ENCODE measurements at places on chromosomes 13 and 19.

GRCh38 chr19:11410682-11411081, 8.4 kb downstream of the RGL3 start:
- DNase-seq, result no peak

DNA sequence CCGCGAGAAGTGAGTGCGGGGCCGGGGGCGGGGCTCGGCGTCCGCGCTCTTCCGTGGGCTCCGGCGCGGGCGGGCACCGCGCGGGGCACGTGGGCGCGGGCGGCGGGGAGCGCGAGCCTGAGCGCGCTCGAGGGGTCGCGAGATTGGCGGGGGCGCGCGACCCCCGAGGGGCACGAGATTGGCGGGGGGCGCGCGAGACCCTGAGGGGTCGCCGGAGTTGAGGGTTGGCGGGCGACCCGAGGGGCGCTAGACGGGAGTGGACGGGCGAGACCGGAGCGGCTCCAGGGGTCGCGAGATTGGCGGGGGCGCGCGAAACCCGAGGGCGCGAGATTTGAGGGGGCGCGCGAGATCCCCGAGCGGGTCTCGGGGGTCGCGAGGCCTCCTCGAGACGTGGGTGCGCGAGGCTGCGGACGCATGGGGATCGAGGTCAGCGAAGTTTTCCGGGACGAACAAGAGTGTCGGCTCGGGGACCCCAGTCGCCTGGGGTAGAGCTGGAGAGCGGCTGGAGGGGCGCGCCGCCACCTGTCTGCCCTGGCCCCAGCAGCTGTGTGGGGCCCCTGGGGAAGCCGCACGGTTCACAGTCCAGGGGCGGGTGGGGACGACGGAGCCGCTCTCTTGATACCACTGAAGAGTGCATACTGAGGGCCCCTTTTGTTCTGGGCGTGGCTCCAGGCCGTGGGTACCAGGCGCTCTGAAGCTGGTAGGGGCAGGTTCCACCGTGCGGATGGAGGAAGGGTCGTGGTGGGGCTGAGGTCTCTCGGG, 682 bp downstream of the SSBP4 start:
- DNase-seq, result peak; percentile 43

DNA sequence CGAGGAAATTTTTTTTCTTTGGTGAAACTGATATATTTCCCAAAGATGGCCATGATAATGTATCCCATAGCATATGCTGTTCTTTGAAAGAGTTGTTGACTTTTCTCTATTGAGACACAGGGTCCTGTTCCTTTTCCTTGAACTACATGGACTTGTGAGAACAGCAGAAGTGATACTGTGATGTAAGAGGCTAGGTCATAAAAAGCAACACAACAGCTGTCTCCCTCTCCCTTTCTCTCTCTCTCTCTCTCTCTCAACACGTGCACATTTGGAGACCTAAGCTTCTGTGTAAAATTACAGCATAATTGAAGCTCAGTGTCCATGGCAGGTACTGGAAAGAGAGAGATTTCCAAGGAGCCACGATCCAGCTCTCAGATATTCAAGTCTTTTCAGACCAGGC, 1712.4 kb downstream of the EFNB2 start:
- no peak for DNase-seq

DNA sequence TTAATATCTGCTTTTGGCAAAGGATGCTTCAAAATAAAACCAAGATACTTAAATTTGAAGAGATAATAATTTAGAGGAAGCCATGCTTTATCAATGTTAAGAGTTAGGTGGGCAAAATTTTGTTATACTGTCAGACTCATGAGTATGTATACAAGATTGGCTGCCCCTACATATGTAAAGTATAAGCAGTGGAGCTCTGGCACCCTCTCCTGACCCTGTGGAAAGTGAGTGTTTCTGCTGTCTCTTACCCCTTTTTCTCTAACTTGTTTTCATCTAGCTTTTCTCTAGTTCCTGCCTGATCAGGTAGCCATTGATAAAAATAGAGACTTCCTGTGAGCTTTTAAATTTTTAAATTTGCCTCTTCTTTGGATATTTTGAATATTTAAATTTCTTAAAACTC, 710.9 kb upstream of the SPRY2 start:
- DNase-seq, result no peak

GRCh38 chr13:96519380-96519779, 429.5 kb downstream of the HS6ST3 start:
- no peak for DNase-seq

DNA sequence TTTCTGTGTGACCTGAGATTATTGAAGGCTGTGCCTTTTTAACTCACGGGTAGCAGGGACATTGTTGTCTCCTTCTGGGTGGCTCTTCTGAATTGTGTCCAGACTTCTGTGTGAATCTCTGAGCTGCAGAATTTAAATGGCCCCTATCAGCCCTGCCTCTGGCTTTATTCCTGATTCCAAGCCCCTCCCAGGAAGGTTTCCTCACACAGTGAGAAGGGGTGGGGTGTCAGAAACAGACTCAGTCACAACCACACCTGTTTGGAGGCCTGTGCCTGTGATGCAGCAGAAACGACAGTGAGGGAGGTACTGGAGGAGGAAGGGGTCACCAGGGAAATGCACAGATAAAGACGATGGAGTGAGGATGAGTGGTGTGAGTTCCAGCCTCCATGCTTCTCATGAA, at the start of gene CLC:
TSS of gene CLC (minus strand) at position 139 of the 400 bp plus-strand sequence. CDS start at position 62, 77 bp downstream.
- no peak for DNase-seq

- peak; percentile 22 for DNase-seq
Measured at GRCh38 chr13:75550159-75550567, 572 bp downstream of the UCHL3 start.

- no peak for DNase-seq
Measured at GRCh38 chr13:22227895-22228294, 557.0 kb downstream of the FGF9 start.
